ENCODE measurements at places on chromosomes 13 and 19.
A peak's percentile ranks its signal among the peaks of the same experiment; 100 is the strongest.

GRCh38 chr13:40640845-40641458, 25.5 kb downstream of the FOXO1 start:
- no peak for DNase-seq

- no peak for DNase-seq
Observed at GRCh38 chr13:30906411-30907051, 460 bp downstream of the MEDAG start.

DNA sequence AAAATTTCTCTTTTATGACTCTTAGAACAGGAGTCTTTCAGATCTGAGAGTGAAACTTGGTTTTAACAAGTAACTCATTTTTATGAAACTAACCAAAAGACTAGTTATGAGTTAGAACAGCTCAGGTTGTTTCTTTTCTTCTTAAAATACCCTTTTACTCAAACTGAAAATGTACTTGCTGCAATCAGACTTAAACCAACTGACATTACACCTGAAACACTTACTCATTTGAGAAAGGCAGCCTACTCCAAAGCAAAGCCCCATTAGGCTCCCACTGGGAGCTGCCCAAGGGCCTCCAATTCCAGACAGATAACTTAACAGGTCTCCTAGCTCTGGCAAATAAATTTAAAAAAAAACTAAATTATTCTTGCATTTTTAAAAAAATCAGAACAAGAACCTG, 3.6 kb downstream of the FOXO1 start:
- no peak for DNase-seq

DNA sequence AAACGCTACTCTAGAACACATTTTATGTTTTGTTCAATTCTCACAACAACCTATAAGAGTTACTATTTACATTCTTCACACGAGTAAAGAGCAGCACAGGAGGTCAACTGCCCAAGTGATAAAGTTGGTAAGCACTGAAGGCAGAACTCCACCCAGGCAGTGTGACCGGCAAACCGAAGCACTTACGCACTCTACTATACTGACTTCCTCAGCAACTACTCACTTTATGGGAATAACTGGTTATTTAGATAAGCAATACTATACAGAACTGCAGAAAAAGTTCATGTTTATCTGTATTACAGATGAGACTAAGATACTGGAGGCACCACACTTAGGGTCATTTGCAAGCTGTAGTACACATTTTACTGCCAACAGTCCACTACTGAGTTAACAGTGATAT, 28.8 kb downstream of the FOXO1 start:
- DNase-seq = no peak

DNA sequence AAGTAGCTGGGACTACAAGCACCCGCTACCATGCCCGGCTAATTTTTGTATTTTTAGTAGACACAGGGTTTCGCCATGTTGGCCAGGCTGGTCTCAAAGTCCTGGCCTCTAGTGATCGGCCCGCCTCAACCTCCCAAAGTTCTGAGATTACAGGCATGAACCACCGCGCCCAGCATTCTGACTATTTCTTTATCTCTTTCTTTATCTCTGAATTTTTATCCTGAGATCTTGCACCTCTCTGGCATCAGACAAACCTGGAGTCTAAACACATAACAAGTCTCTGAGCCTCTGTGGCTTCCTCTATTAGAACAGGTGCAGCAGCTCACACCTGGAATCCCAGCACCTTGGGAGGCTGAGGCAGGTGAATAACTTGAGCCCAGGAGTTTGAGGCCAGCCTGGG, 28.5 kb downstream of the ARHGEF18 start:
- DNase-seq = no peak

GRCh38 chr19:10120538-10121189, 965 bp upstream of the EIF3G start:
- peak; percentile 91 for DNase-seq

GRCh38 chr13:79973533-79973963, 367.4 kb downstream of the SPRY2 start:
- DNase-seq = peak; percentile 16

- DNase-seq = no peak
Observed at GRCh38 chr19:33163481-33163880, 30.6 kb upstream of the LRP3 start.

DNA sequence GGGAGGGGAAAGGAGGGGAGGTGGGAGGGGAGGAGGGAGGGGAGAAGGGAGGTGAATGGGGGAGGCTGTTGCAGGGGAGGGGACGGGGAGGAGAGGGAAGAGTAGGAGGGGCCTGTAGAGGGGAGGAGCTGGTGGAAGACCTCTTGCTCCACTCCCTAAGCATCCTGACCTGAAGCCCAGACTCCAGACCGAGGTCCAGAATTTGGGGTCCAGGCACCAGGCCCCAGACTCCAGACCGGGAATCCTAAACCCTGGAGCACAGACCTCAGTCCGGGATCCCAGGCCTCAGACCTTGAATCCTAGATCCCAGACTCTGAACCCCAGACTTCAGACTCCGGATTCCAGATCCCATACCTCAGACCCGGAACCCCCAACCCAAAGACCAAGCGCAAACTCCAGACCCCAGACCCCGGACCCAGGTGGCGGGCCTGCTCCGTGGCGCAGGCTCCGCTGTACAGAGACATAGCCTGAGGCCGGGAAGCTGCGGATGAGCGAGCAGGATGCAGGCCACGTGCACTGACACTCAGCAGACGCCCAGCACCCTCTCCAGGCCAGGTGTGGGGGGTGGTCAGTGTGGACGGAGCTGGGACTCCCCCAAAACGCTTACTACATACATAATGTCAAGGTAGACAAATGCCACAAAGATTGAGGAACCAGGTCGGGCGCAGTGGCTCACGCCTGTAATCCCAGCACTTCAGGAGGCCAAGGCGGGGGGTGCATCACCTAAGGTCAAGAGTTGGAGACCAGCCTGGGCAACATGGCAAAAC, 710 bp upstream of the BTBD2 start:
- DNase-seq = peak; percentile 83

GRCh38 chr13:76455960-76456359, 430.2 kb downstream of the KCTD12 start:
- peak; percentile 52 for DNase-seq

- DNase-seq = no peak
Observed at GRCh38 chr19:11581740-11582139, 4.3 kb upstream of the ACP5 start.

GRCh38 chr13:25502551-25502950, 130.8 kb downstream of the ATP8A2 start:
- no peak for DNase-seq

- DNase-seq = no peak
Observed at GRCh38 chr13:79987761-79988160, 353.2 kb downstream of the SPRY2 start.

DNA sequence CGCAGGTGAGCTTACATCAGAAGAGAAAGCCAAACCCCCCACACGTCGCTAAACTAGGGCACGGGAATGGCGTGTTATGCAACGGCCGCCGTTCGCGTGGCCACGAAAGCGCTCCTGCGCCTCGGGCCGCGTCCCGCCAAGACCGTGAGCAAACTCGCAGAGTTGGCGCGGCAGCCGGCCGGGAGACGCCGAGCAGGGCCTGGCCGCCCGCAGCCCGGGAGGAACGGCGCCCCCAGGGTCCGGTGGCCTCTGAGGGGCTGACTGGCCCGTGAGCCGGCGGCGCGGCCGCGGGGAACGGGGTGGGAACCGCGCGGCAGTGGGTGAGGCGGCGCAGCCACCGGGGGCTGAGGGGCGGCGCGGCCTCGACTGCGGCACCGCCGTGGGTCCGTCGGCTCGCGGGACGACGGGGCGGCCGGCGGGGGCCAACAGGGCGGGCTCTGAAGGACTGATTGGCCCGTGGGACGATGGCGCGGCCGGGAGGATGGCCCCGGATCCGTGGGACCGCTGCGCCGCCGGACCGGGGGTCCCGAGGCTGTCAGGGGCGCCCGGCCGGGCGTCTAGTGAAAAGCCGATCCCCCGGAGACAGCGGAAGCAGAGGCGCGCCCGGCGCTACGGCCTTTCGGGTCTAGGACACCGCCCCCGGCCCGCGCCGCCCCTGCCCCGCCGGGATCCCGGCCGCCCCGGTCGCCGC, 903 bp downstream of the LATS2 start:
- peak; percentile 32 for DNase-seq

DNA sequence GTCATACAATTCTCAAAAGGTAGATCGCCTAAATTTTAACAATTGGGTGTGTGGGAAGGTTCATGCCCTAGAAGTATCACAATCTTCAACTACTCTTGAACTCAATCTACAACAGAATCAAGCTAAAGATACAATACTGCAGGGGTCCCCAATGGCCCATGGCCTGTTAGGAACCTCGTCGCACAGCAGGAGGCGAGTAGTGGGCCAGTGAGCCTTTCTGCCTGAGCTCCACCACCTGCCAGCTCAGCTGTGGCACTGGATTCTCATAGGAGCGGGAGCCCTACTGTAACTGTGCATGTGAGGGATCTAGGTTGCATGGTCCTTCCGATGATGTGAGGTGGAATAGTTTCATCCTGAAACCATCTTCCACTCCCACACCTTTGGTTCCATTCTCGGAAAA, 230.6 kb downstream of the KLF12 start:
- no peak for DNase-seq

GRCh38 chr19:8577247-8577646, at the start of gene MYO1F:
TSS of gene MYO1F (minus strand) at chr19:8577442. CDS start at chr19:8577309, 133 bp downstream.
- DNase-seq = no peak

DNA sequence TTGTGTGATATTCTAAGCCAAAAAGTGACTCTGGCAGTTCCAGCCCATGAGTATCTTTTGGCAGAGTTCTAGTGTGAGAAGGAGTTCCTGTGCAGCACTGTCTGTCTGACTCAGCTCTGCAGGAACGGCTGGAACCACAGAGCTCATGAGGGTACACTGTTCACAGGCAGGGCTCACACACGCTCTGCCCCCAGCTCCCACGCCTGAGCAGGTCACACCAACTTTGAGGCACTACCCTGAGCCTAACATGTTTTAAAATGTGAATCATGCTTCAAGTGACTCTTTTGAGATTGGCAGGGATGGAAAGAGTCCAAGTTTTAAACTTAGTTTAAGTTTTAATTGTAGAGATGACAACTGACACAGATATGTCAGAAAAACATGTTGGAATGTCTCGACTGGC, 1203.3 kb downstream of the UQCRFS1 start:
- peak; percentile 36 for DNase-seq

GRCh38 chr19:57830071-57830602, at the start of gene ZNF587B:
TSS of gene ZNF587B (plus strand) at chr19:57830299. CDS start at chr19:57830529, 230 bp downstream.
- peak; percentile 85 for DNase-seq

- DNase-seq = peak; percentile 70
Observed at GRCh38 chr13:32409561-32410421, 18.1 kb downstream of the N4BP2L1 start.

DNA sequence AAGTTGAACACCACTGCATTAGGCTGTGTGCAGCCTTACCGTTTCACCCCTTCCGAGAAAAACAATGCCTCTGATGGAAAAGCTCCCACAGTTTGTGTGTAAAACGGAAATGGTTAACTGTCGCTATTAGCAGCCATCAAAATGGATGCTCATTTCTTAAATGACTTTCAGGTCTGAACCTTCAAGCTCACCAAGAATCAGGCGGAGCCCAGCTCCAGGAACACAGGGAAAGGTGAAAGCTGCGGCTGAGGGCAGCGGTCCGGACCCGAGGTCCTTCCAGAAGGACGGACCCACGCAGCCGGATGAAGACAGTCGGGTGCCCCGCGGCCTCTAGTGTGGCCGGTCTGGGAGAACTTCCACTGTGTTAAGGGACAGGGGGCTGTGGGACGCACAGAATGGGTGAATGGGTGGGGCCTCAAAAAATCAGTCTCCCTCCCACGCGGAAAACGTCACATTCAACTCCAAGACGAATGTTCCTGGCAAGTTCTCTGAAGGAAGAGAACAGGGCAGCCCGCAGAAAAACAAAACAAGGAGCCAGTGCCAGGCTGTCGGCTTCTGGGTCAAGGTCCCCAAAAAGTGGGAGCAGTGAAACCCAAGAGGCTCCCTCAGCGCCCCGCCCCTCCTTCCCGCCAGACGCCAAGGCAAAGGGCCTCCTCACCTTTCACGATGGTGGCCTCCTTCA, 4.9 kb downstream of the IRS2 start:
- DNase-seq = no peak

GRCh38 chr19:42401365-42402303, 11.5 kb upstream of the CNFN start:
- DNase-seq = peak; percentile 59

GRCh38 chr13:61094865-61095264, 320.8 kb downstream of the PCDH20 start:
- DNase-seq = no peak

- DNase-seq = no peak
Observed at GRCh38 chr13:79246578-79246949, 159.5 kb downstream of the RBM26 start.

DNA sequence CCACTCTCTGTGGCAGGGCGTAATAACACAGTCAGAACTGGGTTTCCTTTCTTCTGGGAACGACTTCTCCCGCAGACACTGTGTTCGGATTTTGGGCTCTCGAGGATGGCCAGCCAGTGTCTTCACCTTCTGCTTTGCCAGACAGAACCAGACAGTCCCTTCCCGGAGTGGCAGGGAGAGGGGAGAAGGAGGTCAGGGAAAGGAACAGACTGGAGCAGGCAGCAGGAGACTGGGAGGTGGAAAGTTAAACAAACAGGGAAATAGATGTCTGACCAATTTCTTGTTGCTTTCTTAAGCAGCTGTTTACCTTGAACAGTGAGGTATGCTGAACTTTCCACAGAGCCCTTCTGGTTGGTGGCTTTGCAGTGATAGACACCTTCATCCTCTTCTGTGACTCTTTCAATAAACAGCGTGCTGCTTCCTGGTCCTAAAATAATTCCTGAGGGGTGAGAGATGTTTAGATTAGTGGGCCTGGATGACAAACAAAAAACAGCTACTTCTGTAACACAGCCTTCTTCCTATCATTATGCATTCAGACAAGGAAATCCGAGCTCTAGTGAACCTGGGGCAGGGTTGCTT, 137.6 kb downstream of the FLT1 start:
- DNase-seq = peak; percentile 53

GRCh38 chr13:49424011-49424560, 19.8 kb downstream of the CAB39L start:
- no peak for DNase-seq

- no peak for DNase-seq
Observed at GRCh38 chr19:35856546-35857149, at the start of gene KIRREL2. TSS of gene KIRREL2 (plus strand) at chr19:35856911. CDS start at chr19:35857120, 209 bp downstream.

DNA sequence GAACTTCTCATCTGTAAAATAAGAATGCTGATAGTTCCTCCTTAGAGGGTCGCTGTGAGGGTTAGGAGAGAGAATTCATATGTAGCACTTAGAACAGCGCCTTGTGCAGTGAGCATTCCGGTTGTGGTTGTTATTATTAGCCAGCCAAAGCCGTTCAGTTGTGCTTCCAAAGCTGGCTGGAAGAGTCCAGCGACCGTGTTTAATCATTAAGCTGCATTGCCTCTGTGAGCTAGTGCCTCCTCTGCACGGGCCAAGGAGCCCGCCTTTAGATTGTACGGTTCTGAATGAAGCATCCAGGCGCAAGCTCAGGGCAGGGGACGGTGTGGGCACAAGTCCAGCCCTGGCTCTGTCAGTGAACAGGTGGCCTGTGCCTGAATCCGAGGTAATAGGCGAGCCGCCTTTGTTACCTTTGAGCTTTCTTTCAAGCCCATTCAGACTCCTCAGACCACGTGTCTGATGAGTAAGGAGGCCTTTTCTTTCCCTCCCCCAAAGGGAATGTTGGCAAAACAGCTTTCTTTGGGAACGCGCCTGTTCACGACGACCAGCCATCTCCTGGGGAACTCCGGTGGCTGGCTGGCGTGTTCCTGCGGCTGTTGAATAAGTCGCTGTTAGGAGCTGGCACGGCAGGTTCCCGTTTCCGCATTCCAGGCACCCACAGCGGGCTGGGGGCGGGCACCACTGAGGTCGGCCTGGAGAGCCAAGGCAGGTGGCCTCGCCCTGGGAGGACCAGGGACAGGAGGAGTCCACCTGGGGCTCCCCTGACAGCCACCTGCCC, 25.1 kb downstream of the SIPA1L3 start:
- peak; percentile 82 for DNase-seq

GRCh38 chr13:103734837-103735236, 668.6 kb upstream of the SLC10A2 start:
- no peak for DNase-seq

Measured in fibroblast of skin of back (primary cell).